G401 (cell line): ENCODE measurements at places on chromosomes 1 and 21.

GRCh38 chr1:53332833-53333232 is 5.0 kb upstream of the LRP8 start:
- no peak for DNase-seq

GRCh38 chr1:240611619-240612480 is at the start of gene GREM2:
GREM2 (minus strand) TSS chr1:240612155; CDS start chr1:240493475, 118,680 bp downstream.
- peak; percentile 44 for DNase-seq

- no peak for DNase-seq
Observed at GRCh38 chr1:184310157-184310819, 76.5 kb upstream of the C1orf21 start.

DNA sequence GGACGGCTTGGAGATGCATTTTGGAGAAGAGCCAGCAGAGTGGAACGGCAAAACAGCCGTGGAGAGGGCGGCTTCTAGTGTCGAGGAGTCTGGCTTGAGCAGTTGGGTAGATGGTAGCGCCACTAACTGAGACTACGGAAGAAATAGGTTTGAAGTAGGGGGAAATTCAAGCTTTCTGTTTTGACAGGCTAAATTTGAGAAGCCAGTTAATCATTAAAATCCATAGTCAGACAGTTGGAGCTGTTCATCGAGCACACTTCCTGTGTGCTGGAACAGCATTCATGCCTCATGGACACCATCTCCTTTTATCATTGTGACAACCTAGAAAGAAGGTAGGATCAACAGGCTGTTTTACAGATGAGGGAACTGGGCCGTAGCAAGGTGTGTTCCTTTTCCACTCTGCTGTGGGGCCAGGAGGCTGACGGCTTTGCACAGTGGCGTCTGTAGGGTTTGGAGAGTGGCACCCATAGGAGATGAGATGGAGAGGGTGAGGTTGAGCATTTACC is 3.4 kb upstream of the PKLR start:
- no peak for DNase-seq

DNA sequence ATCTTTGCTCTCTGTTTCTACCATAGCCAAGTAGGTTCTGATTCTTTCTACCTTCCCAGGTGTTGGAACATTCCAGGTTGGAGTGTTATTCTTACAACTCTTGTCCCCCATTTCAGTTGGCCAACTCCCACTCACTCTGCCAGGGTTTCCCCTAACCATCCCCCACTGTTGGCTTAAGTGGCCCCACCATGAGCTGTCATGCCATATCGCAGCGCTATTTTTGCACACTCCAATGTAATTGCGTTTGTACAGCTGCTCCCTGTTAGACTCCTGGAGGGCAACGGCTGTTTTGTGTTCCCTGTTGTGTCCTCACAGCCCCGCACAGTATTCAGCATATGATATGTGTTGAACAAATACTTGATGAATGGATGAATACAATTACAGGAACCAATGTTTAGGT is 117.7 kb upstream of the ETS2 start:
- no peak for DNase-seq

GRCh38 chr21:43269440-43269839 is 100.6 kb downstream of the CRYAA start:
- no peak for DNase-seq

- no peak for DNase-seq
Observed at GRCh38 chr1:221416723-221417122, 325.2 kb downstream of the DUSP10 start.

DNA sequence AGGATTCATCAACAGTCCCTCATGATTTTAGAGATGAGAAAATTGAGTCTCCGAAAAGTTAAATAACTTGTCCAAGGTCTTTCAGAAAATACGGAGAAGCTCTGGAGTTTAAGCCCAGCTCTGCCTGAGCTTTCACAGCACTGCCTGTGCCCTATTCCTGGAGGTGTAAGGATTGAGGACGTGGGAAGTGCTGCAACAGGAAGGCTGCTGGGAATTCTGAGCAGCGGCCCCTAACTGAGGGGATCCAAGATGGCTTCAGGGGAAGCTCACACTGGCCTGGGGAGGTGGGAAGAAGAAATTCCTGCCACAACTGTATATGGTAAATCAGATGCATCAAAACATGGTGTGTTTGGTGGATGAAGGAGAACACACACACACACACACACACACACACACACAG is 45.3 kb upstream of the BCL9 start:
- no peak for DNase-seq

GRCh38 chr1:26516987-26517765 is 12.4 kb upstream of the RPS6KA1 start:
- DNase-seq, result no peak

DNA sequence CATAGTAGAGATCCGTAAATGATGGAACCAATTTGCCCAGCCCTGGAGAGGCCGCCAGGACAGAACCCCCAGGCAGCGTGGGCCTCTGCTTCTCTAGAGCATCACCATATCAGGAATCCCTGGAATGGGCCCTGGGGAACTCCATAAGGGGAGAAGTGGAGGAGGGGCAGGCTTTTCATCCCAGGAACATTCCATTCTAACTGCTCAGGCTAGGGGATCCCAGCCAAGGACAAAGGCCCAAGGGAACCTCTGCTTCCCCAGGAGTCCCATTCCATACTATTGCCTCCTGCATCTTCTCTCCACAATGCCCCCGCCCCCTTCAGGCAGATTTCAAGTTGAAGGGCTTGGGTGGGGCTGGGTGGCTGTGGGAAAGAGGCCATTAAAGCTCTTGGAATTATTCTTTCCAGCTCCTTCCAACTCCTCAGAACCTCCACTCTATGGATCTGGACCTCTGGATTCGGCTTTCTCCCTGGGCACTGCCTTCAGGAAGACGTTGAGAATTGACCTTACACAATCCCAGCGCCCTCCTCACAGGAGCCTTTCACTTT is 6.0 kb downstream of the TRNP1 start:
- DNase-seq, result no peak

DNA sequence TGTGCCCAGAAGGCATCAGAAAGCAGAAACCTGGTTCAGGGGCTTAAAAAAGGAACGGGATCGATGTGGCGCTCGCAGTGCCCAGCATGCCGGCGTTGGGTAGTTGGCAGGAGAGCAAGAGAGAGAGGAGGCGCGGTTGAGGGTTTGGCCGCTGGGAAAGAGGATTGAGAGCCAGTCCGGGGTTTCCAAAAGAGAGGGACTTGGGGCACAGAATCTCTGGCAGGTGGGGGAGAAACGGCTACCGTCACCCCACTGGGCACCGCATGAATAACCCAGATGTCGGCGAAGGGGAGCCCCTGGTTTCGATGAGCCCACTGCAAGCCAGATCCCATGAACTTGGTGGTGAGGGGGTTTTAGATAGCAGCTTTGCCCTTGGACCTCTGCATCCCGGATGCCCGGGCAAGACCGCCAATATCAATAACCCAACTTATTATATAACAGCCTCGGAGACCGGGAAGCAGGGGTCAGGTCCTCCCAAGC is 60.4 kb upstream of the ACOT11 start:
- DNase-seq, result peak; percentile 82

- no peak for DNase-seq
Observed at GRCh38 chr1:227072991-227073390, 132.9 kb downstream of the COQ8A start.

GRCh38 chr1:170307426-170307825 is 161.7 kb downstream of the NTMT2 start:
- DNase-seq, result no peak

GRCh38 chr1:158002631-158003405 is 9.4 kb downstream of the KIRREL1 start:
- no peak for DNase-seq

DNA sequence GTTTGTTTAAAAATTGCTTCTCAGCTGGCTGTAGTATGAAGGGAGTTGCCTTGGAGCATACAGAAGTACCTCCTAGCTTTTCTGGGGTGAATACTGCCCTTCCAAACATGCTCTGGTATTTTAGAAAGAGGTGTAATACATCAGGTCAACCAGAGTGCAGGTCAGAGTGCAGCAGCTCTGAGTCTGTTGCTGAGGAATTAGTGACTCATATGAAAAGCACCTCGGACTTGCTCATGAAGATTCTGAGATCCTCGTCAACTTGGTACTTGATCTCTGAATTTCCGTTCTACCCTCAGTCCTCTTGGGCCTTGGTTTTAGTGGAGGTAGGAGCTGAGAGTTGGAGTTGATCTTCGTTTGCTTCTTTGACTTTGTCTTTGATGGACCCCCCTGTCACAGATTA is 67.3 kb downstream of the NOS1AP start:
- DNase-seq, result no peak

DNA sequence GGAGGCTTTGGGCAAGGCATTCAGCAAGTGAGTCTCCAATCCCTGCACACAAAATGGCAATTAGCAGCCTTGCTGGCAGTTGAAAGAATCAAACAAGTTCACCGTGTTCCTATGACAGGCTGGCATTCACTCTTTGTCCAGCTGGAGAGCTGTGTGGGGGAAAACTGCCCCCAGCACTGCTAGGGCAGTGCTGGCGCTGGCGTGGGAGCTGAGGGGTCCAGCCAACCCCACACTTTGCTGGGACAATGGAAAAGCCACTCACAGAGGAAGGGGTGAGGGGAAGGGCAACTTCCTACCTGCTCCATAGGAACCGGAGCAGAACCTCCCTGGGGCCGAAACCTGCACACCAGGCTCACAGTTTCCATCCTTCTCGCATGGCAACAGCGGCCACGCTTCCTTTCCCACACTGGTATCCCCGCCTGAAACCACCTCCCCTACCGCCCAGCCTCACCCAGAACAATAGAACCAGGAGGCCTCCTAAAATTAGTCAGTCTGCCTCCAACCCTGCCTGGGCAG is 26.7 kb upstream of the KCNN3 start:
- no peak for DNase-seq

GRCh38 chr1:224592636-224593582 is 23.2 kb upstream of the CNIH3 start:
- DNase-seq, result no peak

- DNase-seq, result no peak
Observed at GRCh38 chr1:2476061-2476999, at the start of gene PLCH2. PLCH2 (plus strand) TSS chr1:2476289; CDS start chr1:2476589, 300 bp downstream.
